ENCODE measurements at places on chromosomes 2 and 18.

DNA sequence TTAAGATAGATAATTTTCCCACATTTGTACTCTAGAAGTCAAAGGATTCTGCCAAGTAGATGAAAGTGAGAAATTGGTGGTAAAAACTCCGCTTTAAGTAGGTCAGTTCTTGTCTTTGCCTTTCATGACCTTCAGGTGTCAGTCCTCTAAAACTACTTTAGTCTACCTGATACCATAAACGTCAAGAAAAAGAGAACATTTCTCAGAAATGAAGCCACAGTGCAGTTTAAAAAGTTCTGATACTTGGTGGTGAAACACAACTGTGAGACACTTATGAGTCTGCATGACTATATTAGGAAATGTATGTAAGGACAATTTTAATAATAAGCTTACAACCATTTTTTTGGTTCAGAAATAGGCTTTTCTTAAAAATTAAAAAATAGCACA is 583.3 kb downstream of the SATB2 start:
- no peak for DNase-seq

DNA sequence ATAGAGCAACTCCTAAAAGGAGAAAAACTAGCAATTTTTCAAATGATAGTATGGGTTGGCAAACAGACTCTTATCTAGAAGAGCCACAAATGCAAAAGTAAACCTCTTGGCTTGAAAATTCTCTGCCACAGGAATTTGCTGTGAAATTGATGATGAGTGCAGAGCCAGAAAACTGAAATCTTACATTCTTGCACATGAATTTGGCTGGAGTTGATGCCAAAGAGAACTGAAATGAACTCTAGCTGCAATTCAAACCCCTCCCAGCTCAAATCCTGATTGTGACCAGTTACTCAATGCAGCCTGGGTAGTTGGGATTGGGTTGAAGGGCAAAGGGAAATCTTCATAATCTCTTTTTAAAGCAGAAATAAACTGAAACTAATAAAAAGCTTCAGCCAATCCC is 266.6 kb downstream of the PDE11A start:
- no peak for DNase-seq

- no peak for DNase-seq
Measured at GRCh38 chr18:49486134-49486533, 900 bp downstream of the C18orf32 start.

DNA sequence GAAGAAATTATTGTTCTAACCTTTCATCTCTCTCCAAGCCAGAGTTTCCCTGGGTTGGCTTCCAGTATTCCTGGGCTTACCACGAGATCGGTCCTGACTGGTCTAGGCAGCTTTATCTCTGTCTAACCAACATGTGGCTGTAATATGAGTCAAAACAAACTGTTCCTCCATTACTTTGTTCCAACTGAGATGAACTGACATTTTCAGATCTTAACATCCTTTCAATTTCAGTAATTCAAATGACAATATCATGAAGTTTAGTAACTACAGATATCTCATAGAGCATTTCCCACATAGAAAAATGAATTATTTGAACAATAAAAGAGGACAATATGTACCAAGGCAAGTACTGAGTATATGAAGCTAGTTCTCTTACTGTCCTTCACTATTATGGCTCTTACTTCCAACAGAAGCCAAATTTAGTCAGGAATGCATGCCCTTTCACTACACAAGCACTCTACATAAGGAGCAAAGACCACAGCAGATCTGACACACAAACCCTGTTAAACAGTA is 15.5 kb downstream of the SLC25A12 start:
- DNase-seq: no peak

DNA sequence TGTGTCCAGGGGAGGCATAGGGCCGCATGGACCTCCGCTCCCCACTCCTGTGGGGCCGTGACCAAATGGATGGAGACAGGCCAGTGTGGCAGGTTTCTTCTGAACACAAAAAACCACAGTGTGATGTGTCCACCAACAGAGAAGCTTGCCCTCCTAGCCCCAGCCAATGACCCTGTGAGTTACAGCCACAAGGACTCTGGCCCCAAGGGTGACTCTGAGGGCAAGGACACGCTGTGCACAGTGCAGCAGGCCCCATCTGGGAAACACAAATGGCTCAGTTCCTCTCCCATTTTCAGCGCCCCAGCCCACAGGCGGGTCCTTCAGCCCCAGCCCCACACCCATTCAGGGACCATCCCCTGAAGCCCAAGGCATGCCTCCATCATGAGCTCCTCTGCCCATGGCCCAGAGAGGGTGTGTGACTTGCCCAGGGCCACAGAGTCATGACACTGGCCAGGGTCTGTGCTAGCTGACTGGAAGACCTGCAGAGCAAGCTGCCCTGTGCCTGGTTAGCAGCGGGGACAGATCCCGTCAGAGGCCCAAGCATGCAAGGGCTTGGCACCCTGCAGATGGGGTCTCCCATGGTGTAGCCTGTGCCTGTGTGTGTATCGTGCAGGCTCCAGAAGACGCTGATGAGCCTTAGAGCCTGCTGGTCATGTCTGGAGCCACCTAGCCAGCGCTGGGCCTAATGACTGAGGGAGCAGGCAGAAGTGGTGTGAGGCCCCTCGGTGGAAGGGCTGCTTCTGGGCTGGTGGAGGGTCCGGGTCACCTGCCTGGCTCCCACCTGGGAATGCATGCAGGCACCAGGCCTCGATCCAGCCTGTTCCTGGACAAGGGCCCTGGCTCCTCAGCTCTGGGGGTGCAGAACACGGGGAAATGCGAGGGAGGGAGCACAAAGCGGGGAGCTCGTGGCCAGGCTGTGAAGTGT is 47.7 kb downstream of the HS6ST1 start:
- DNase-seq: no peak

DNA sequence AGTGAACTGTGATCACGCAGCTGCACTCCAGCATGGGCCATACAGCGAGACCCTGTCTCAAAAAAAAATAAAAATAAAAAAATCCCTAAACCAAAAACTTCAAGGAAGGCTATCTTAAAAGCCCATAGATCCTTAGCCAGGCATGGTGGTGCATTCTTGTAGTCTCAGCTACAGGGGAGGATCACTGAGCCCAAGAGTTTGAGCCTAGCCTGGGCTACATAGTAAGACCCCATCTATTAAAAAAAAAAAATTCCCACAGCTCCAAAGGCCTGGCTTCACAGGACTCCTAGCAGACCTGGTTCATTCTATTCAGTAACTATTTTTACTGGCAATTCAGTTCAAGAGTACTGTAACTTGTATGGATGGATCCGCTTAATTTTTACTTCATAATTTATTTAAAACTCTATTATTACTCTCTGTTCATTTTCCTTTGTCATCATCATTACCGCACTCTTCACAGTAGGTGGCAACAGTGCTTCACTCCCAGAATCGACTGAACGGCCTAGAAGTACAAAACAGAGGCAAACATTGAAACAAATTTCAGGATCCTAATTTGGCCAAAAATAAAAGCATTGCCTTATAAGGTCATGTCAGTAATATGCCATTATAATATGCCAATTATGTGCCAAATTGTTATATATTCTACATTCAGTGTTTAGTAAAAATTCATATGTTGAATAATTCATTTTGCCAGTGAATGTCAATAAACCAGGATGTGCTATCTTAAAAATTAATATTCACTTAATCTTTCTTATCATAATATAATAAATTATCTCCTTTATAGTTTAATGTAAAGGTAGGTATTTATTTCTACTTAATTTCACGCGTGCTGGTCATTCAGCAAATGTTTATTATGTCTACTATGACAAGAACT is 14.3 kb upstream of the STAM2 start:
- peak; percentile 83 for DNase-seq

DNA sequence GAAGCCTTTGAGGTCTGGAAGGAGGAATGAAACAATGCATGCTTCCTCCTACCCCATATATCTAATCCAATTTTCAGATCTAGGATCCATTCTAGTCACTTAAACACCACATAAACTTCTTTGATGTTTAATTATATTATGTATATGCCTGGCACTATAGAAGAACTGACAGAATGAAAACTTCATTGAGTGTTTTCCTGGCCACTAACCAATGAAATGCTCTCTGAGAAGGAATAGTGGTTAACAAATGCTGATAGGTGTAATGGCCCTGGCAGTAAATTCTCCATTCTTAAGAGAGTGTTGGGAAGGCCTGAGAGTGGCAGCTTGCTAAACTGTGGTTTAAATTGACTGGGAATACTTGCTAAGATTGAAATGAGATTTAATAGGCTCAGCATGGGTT is 710.0 kb downstream of the LRRTM4 start:
- DNase-seq: no peak

DNA sequence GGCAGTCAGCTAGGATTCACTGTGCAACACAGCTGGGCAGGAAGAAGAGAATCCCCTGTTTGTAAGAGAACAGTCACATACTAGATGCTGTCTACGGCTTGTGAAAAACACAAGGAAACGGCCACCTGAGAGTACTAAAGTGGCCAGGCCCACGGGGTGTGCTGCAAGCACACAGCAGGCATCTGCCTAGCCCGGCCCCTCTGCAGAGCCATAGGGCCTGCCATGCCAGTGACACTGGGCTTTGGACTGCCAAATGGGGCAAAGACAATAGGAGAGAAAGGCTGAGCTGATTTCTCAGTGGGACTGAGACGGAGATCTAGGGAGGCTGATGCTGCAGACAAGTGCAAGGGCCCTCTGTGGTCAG is 10.3 kb downstream of the TUBB6 start:
- DNase-seq: no peak

- DNase-seq: no peak
Measured at GRCh38 chr2:32591669-32592463, 36.0 kb upstream of the TTC27 start.

- peak; percentile 20 for DNase-seq
Measured at GRCh38 chr2:203535784-203536585, 884 bp upstream of the RAPH1 start.

DNA sequence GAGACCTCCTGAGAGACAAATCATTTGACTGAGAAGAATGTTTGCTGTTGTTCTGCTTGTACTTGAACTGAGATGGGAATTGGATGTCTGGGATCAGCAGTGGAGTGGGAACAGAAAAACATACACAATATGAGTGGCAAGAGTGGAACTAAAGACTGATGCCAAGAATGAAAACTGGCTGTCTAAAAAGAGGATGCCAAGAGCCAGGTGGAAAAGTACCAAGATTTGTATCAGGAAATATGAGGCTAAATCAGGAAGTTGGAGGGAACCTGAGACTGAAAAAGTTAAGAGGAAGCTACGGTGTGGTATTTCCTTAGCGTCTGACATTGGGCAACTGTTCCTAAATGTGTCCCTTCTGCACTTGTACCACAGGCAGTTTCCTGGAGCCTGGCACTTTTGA is 440.9 kb upstream of the CELF4 start:
- no peak for DNase-seq

GRCh38 chr2:133331436-133331835 is 236.8 kb downstream of the NCKAP5 start:
- DNase-seq: no peak

- DNase-seq: no peak
Measured at GRCh38 chr18:57353137-57353939, 981 bp downstream of the ST8SIA3 start.

GRCh38 chr18:22286585-22286984 is 117.2 kb downstream of the GATA6 start:
- peak; percentile 28 for DNase-seq

DNA sequence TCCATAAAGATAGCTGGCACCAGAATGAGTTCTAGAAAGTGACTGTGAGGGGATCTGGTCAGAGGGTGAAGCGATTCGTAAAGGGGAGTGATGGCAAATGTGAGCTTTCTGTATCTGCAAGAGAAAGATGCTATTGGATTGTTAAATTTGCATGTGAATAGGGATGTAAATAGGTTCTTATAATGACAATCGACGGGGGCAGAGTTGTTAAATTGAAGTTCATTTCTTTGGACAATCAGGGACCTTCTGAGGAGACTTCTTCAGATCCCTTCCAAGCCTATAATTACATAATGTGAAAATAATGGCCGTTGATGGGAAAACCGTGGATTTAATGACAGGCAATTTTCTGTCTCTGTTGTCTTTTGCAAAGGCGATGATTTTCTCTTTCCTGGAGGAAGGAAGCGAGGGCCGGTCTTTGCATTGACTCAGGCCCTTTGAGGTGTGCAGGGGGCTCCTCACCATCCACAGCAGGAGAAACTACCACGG is 52.2 kb upstream of the TMEM18 start:
- no peak for DNase-seq

DNA sequence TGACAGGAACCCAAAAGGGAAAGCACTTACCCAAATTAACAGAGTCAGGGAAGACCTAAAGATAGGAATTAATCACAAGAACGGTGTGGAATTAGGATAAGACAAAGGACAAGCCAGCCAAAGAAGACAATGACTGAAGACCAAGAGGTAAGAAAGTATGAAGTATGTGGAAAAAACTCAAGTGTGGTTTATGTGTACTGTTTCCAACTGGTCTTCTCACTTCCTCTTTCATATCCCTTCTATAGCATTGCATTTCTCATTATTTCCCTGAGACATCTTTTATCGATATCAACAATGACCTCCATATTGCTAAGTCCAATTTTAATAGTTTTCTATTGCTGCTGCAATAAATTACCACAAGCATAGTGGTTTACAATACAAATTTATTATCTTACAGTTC is 313.5 kb upstream of the SLC39A10 start:
- DNase-seq: no peak

DNA sequence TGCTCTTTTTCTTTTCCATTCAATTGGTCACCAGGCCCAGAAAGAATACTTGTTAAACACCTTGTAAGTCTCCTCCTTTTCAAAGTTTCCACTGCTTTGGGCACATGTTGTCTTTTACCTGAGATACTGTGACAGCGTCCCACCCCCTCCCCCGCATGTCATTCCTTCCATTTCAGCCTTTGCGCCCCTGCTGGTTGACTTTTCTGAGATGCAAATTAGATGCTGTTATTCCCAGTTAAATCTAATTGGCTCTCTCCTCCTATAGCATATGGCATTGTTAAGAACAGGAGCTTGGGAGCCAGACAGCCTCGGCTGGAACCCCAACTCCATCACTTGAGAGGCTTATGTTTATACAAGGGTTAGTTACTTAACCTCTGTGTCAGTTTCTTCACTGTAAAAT is 80.3 kb upstream of the GAREM1 start:
- no peak for DNase-seq

- DNase-seq: no peak
Measured at GRCh38 chr2:19868224-19868623, 33.6 kb downstream of the TTC32 start.

DNA sequence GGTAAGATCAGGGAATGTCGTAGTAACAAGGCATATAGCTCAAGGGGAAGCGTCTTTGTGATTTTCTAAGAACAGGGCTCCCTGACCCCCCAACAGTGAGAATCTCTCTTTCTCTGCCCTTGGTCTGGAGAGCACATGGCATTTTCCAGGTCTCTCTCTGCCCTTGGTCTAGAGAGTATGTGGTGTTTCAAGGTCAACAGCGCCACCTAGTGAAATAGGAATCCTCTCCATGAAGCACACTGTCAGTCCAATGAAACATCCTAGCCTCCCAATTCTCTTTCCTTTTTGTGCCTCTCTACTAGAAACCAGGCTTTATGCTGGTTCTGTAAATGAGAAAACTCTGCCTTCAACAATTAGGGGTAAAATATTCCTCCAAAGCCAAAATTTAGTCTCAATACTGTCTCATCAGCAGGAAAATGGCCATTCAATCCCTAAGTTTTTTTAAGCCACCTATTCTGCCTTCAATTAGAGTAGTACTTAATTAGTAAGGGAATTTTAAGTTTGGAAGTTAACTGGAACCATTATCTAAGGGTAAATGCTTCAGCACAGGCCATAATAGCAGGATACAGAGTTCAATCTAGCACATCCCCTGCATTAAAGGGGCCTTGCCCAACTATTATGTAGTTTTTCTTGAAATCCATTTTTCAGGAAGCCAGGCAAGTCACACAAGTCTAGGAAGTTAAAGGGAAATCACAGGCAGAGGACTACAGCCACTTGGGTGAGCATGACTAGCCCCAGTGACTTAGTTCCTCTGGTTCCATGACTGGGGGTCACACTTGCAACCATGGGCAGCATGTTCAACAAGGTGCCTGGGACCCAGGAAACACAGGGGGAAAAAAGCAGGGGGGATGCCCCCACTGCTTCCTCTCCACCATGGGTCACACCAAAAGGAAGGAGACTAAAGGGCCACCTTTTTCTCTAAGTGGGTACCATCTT is 12.4 kb downstream of the DYM start:
- DNase-seq: peak; percentile 53

Data from trophoblast cell (in vitro differentiated cells and primary cell).